Trophoblast cell (in vitro differentiated cells and primary cell): ENCODE measurements at places on chromosomes 2 and 18.
A peak's percentile ranks its signal among the peaks of the same experiment; 100 is the strongest.

DNA sequence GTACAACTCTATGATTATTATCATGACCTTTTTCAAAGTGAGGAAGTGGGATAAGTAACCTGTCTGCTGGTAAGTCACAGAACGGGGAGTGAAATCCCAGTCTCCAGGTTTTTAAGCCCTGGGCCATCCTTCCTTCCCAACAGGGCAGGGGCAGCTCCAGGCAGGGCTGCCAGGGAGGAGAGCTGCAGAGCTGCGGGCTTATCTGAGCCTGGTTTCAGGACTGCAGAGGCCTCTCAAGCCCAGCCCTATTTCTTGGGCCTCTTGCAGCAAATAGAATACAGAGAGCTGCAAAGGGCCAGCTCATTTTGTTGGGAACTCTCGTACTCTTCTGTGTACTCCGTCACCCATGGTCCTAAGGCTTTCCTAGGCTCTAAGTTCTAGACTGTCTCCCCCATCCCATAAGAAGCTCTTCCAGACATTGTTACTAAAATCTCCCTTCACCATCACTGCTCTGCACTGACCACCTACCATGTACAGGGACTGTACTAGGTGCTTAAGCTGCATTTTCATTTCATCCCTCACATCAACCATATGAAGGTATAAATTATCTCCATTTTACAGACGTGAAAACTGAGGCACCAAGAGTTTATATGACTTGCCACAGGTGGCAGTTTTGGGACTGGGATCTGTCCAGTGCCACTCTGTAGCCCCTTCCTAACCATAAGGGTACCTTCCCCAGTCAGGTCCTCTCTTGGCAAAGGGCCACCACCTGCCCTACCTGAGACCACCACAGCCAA, 3.1 kb downstream of the RAB11FIP5 start:
- peak; percentile 48 for DNase-seq

DNA sequence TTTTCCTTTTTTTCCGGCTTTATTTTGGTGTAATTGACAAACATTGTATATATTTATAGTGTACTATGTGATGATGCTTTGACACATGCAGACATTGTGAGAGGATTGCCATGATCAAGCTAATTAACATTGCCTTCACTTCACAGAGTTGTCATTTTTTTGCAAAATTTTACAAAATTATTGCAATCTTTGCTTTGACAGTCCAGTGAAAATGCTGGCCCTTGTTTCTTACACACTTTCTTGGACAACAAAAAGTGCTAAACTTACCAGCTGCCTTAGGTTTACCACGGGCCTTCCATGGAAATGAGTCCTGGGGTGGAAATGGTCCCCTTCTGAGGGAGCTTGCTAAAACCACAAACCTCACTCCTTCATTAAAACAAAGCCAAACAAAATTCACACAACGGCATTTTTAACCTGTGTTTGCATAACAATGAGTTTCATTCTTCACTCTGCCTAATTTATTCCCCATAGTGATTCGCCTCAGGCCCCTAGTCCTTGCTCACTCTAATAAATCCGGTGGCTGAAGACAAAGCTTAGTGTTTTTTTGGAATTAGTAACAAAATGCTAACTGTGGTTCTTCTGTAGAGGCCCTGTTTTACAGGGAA, 32.2 kb downstream of the LINC00305 start:
- no peak for DNase-seq

DNA sequence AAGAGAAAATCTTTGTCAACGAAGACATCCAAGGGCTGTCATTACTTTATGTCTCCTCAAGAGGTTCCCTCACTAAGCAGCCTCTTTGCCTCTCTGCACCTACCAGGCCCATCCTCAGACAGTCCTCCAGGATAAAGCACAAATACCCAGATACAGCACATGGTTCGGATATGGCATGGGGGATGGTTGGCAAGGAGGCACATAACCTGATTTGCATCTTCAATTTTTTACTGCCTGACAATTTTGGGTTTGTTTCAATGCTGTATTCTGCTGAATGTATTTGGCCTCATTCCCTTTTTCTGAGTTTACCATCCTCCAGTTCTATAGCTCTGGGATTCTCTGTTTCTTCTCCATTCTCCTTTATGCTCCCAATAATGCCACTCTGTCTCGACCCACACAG, 78.8 kb downstream of the VIT start:
- no peak for DNase-seq

GRCh38 chr2:128304715-128305554, 13.7 kb downstream of the HS6ST1 start:
- peak; percentile 96 for DNase-seq

DNA sequence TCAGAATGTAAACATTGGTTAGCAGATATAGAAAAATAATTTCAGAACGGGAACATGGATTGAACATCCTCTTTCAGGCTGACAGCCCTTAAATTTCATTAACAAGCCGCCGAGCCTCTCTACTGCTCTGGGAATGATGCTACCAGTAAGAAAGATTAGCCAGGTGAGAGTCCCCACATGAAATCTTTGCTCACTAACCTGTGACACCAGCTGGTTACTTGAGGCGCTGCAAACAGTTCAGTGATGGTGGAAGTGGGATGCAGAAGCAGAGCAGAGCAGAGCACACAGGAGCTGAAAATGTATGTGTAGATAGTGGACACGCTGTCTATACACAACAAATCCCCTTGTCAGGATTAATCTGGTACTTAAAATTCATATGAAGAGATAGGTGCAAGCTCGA, 721.1 kb downstream of the DPP10 start:
- peak; percentile 12 for DNase-seq

- DNase-seq = no peak
Observed at GRCh38 chr2:35160871-35161270, 1194.7 kb upstream of the CRIM1 start.

DNA sequence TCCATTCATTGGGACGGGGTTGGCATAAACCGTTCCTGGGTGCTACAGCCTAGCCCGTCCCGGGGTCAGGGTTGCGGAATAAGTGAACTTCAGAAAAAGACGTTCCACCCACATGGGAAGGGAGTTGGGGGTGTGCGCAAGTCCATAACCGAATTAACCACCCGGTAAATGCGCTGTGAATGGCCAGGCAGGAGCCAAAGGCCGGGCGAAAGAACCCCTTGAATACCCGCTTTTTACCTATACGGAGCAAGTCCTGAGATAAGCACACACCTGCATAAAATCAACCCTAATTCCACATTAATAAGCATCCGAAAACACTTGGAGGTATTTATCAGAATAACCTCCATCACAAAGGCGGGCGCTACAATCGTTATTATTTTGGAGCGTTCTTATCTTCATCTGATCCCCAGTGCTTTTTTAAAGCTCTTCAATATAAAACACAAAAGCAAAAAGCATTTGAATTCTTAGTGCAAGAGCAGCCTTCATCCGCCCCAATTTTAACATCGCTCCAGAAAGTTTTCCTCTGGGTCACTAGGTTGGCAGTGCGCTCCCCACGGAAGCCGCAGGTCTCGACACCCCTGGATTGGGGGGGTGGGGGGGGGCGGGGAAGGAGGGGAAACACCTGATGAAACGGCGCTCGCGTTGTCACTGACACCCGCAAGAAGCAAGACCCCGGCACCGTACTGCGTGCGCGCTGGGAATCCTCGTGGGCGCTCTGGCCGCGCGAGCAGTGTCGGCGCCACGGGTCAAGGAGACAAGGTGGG, 1.2 kb downstream of the SATB2 start:
- peak; percentile 7 for DNase-seq

GRCh38 chr2:36379710-36380448, 24.3 kb downstream of the CRIM1 start:
- no peak for DNase-seq

- peak; percentile 51 for DNase-seq
Observed at GRCh38 chr2:127932199-127932876, 46.6 kb upstream of the AMMECR1L start.

GRCh38 chr2:161761160-161761559, 136.9 kb downstream of the SLC4A10 start:
- no peak for DNase-seq

DNA sequence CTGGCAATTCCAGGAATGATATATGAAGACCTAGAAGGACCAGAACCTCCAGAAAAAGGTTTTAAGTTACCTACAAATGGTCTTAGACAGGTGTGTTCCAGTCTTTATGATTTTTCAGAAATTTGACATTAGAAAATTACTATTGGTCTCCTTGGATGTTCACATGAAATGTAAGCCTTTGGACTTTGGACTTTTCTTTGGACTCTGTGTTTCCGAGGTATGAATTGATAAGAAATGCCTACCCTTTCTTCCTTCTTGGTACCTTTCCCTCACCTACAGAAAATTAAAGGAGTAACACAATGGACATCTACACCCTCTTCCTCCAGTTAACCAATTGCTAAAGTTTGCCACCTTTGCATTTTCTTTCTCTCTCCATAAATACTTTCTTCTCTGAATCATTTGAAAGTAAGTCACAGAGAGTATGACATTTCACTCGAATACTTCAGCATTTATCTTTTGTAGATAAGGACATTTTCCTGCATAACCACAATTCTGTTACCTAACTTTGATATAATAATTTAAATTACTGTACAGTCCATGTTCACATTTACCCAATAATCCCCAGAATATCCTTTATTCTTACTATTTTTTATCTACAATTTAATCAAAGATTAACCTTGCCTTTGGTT, 26.2 kb downstream of the CEP192 start:
- no peak for DNase-seq

DNA sequence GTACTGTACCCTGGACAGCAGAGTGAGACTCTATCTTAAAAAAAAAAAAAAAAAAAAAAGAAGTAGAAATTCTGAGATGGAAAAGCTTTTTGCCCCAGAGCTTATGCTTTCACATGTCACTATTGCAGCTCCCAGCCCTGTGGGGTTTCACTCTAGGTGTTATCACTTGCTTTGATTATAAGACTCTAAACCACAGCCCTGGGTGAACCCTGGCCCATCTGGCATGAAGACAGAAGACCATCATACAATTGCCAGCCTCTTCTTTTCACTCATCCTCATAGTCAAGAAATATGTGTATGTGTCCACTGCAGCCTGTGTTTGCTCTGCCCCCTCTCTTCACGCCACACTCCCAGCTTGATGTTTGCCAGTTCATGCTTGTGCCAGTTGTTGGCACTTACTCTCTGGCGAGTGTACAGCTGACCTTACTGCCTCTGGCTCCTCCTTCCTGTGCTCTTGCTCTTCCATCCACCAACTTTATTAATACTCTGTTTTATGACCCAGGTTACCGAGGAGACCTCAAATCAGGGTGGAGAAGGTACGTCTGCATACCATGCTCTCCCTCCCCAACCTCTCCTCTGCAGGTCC, 136.7 kb upstream of the NCK2 start:
- no peak for DNase-seq

DNA sequence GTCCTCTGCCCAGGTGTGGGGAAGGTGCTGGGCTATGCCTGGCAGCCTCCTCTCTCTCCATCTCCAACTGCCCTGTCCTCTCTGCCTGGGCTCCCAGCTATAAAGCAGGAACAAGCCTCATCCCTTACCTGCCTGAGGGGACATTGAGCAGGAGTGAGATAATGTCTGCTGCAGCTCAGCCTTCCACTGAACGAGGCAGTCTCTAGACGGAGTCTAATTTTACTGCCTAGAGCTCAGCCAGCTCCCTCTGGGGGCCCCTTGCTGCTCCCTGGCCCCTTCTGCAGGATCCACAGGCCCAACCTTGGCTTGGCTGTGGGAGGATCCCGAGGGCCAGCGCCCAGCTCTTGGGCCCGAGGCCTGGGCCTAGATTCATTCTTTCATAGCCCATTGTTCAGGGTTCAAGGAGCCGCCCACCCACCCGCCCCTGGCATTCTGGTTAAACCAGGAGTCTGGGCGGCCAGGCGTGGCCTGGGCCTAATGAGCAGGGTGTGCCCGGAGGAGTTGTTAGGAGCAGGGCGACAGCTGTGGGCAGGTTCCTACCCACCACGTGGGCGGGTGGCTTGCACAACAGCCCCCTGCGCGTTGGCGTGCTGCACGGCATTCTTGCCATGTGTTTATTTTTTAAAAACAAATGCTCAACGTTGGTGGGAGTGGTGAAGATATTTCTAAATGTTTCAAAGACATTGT, 44.6 kb downstream of the FOSL2 start:
- DNase-seq = peak; percentile 81

DNA sequence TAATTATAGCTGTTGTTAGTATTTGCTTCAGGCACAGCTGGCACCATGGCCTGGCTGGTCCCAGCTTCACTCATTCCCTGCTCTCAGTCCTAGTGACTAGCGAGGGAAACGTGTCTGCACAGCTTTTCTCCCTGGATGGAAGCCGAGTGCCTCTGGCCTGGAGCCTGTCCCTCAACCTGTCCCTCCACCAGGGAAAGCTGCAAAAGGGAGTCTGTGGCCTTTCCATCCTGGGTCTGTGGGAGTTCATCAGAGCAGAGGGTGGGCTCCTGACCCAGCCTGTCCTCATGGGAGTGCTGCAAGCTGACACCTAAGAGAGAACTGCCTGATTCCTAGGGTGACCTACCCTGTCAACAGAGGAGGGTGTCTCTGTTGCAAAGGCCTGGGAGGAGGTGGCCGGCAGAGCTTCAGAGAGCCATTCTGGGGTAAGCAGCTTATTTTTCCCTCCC, 118.3 kb downstream of the CAPN13 start:
- DNase-seq = no peak

DNA sequence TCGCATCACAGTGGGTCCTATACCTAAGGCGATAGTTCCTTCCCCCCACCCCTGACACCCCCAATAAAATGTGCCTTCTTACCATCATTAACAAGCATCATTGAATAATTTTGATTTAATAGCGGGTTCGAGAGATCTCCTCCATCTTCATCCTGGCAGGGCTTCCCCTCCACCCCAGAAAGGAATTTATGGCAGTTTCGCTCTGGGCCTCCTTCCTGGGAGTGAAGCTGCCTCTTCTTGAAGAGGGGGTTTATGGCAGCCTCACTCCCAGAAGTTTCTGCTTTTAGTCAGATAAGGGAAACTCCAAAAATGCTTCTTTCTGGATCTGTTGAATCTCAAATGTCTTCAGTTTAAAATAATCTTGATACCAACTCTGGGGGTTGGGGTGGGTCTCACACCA, 45.7 kb downstream of the RRM2 start:
- no peak for DNase-seq

- DNase-seq = no peak
Observed at GRCh38 chr2:233056961-233057605, 3.1 kb upstream of the INPP5D start.

DNA sequence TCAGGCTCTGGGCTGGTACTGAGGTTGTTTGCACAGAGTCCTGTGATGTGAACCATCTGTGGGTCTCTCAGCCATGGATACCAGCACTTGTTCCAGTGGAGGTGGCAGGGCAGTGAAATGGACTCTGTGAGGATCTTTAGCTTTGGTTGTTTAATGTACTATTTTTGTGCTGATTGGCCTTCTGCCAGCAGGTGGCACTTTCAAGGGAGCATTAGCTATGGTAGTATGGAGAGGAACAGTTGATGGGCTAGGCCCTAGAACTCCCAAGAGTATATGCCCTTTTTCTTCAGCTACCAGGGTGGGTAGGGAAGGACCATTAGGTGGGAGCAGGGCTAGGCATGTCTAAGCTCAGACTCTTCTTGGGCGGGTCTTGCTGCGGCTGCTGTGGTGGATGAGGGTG, 257.0 kb upstream of the GYPC start:
- peak; percentile 2 for DNase-seq

DNA sequence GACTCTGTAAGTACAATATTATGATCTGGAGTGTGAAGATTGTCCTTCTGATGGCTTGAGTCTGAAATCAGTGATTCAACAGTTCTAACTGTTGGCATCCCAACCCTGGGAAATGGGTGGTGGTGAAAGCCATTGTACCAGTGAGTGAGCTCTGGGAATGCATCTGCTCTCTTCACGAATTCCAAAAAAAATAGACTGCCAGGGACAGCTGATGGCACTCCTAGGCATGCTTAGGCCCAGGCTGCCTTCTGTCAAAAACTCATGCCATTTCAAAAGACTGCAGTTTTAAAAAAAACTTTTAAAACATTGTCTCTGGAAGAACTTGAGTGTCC, 20.3 kb downstream of the OXER1 start:
- DNase-seq = no peak

- no peak for DNase-seq
Observed at GRCh38 chr2:160859096-160859495, 301.1 kb upstream of the TANK start.
